Central memory CD4-positive, alpha-beta T cell (primary cell): ENCODE measurements at places on chromosomes 12 and 14.

DNA sequence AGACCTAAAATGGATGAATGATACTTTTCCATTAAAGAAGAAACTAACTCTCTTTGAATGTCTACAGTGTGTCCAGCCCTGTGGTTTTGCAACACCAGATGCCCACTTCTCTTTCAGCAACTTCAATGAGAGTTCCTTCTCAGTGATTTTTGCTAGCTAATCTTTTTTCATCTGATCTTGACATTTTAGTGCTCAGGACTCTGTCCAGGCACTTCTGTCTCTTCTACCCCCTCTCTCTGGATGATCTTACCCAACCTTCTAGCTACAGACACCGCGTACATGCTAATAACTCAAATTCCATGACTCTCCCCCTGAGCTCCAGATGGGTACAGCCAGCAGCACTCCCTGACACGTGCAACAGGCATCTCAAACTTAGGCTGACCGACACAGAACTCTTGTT lies 161.1 kb upstream of the FOXN3 start:
- no peak for DNase-seq

GRCh38 chr14:53152184-53152886 lies 788 bp downstream of the DDHD1 start:
- DNase-seq, result peak; percentile 72

DNA sequence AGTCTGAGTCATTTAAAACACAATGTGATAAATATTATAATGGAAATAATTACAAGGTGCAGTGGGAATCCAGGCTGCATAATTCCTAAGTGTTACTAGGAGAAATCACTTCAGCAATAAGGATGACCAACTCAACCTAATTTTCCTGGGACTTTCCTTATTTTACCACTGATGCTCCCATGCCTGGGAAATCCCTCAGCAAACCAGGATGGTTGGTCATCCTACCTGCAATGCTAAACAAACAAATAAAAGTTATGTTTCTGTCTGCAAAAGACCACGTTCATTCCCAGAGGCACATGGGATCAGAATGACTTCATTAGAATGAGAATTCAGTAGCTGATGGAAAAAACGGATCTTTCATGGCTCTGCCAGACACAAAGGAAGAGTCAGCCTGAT lies 130.8 kb upstream of the RAP1B start:
- DNase-seq, result no peak

GRCh38 chr14:30864934-30865333 lies 9.4 kb upstream of the COCH start:
- DNase-seq, result no peak

- DNase-seq, result no peak
Observed at GRCh38 chr14:80776657-80777056, 164.9 kb downstream of the CEP128 start.

GRCh38 chr12:56224954-56225353 lies 812 bp downstream of the NABP2 start:
- DNase-seq, result no peak

DNA sequence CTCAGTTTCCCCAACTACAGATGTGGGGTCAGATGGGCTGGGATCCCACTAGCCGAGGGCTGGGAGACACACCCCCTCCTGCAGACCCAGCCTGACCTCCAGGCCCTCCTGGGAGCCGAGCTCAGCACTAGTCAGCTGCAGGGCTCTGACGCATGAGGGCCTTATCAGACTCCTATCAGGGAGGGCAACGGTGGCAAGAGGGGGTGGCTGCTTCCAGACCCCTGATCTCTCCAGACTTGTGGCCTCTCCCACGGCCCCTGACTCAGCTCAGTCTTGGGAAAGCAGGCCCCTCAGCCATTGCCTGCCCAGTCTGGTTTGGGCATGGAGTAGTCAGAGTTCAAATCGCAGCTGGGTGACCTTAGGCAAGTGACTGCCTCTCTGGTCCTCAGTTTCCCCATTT lies 2.5 kb downstream of the RASAL1 start:
- no peak for DNase-seq

DNA sequence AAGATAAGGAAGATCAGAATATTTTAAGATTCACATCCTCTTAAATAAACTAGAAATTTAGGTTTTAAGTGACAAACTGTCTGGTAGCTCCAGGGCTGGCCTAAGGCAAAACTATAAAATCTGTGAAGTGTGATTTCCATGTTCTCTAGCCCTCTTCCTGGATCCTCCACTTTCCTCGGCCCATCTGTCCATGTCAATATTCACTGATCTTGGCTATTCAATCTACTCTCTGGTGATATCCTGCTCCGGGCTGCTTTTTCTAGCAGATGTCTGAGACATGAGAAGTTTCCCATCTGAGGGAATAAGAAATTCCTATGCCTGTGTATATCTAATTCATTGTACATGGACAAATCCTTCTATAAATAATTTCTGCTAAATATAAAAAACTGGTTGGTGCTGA lies 500.4 kb downstream of the GALC start:
- no peak for DNase-seq

DNA sequence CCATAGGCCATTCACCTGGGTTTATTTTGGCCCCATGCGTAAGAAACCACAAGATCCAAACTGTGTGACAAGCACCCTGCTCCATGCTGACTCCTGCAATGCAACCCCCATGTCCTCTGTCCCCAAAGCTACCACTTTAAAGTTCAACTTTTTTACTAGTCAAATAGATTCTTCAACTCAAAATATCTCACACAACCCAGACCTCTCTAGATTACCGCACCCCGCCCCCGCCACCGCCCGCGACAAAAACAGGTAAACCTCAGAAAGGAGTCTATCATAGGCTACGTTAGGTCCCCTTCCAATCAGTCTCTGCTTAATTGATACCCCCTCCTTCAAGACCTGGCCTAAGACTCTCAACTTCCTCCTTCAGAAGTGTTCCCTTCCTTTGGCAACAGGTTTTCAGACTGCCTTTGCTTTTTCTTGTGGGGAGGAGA lies 2.2 kb downstream of the ZFP36L1 start:
- DNase-seq, result peak; percentile 52

DNA sequence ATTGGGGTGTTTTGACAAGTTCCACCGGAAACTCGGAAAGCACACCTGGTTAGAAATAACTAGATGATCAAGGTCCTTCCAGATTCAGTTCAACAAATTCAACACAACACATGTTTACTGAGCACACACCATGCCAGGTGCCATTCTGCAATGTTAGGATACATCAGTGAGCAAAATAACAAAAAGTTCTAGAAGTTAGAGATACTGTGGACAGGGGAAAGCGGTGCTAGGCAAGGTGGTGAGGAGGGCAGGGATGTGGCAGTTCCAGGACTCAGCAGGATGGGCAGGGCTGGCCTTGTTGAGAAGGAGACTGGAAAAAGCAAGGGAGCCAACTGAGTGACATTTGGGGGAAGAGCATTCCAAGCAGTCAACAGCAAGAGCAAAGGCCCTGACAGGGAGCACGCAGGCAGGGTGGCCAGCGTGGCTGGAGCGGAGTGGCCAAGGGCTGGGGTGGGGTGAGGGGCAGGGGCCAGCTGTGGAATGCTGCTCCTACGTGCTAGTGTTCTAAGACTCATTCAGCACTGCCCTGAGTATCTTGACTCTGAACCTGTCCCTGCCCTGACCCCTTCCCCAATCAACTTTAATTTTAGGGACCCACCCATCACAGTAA lies 19.4 kb upstream of the FAIM2 start:
- DNase-seq, result no peak

DNA sequence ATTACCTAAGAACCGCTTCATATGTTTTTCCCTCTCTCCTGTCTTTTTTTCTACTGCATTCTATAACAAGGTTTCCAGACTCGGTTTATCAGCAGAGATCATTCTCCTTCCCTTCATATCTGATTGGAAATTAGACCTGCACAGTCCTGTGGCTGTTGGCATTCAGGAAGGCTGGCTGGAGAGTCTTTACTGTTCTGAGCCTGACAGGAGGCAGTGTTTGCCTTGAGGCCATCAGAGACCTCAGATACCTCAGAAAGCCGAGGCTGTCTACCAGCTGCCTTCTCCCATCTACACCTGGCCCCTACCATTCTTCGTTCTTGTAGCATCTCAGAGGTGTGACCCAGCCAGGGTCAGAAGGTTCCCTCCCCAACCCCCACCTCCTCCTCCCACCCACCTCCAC lies 182.0 kb downstream of the CAND1 start:
- no peak for DNase-seq

GRCh38 chr12:125983094-125983783 lies 918.0 kb downstream of the AACS start:
- DNase-seq, result no peak

GRCh38 chr14:104923640-104924420 lies 849 bp upstream of the PLD4 start:
- no peak for DNase-seq
